ENCODE measurements at places on chromosomes 2 and 18.

- DNase-seq: no peak
These were observed 155.7 kb downstream of the ALK start for GRCh38 chr2:29765721-29766120.

- no peak for DNase-seq
These were observed 115.3 kb upstream of the NDUFV2 start for GRCh38 chr18:8987241-8987640.

DNA sequence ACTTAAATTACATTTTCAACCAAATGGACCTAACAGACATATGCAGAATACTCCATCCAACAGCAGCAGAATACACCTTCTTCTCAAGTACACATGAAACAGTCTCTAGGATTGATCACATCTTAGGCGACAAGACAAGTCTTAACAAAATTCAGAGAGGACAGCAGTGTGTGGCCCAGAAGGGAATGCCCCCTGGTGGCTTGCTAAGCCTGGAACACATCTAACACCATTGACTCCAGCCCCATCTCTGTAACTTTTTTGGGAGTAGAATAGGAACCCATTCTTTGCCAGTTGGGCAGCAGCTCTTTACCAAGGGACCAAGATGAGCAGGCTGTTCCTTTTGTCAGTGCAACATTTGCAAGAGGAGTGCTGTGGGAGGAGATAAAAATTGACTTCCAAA is 249.9 kb downstream of the PLCL1 start:
- no peak for DNase-seq

DNA sequence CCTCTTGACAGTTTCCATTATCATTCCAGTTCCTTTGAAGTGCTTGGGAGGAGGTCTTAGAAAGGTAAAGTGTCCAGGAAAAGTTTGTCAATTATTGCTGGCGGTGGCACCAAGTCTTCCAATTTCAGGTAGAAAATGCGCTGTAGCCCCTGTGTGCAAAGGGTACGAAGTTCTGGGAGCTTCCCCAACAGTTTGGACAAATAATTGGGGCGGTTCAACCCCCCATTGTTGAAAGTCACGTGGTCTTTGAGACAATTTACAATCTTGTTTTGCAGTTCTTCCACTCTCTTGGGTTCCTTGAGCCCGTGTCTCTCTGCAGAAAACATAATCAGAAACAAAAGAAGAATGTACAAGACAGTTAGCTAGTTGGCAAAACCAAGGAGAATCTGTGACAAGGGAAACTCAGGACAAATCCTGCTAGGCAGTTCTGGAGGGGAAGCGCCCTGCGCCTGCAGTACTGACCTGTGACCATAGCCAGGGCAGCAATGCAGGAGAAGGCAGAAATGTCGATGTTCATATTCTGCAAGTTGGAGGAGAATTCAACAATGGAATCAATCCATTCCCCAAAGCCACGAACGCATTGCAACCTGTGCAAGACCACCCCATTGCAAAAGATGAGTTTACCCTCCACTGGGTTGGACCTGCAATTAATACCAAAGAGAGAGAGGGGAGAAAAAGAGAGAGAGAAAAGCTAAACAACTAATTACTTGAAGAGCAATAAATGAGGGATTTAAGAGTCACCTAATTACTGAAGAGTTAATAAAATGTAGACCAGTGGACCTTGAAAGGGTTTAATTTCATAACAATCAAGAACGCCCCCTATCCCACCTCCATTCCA is 6.6 kb downstream of the NR4A2 start:
- no peak for DNase-seq

DNA sequence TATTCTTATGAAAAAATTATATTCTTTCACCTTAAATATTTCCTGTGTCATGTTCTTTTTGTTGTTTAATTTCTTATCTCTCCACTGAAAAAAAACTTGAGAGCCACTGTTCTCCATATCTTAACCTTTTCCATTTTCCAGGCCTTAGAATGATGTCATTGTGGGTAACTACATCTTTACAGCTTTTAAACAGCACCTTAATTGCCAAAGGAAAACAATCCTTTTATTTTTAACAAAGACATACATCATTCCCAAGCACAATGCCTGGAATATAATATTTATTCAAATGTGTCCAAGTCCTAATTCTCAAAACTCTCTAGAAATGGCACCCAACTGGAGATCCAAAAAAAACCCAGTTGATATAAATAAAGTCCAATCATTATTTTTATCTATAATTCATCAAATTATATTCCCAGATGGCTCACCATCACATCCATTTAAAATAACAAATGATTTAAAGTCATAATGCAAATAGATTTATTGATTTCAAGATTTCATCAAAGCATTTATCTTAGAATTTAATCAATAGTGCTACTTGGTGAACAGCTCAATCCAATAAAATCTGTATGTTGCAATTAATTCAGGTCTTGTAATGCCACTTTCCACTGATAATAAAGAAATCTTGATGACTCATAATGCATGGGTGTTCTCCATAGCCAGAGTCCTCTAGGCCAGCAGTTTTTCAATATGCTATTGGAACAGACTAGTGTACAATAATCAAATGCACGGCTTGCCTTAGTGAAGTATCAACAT is 107.1 kb upstream of the MAPRE2 start:
- no peak for DNase-seq

DNA sequence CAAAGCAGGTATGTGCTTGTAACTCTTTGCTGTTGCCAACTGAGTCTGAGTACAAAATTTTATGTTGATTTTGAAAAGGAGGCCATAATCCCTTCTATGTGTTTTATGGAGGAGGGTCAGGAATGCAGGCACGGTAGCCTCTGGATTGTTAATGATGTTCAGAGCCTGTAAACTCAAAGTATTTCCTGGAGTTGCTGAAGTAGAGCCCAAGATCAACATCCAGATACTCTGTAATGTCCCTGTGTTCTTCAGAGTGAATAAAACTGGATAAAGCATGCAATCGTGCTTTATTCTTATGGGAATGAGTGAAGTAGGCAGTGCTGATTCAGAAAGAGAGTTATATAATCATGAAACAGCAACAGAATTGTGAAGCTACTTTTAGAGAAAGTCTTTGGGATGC is 61.8 kb upstream of the CHRNA1 start:
- DNase-seq: no peak

DNA sequence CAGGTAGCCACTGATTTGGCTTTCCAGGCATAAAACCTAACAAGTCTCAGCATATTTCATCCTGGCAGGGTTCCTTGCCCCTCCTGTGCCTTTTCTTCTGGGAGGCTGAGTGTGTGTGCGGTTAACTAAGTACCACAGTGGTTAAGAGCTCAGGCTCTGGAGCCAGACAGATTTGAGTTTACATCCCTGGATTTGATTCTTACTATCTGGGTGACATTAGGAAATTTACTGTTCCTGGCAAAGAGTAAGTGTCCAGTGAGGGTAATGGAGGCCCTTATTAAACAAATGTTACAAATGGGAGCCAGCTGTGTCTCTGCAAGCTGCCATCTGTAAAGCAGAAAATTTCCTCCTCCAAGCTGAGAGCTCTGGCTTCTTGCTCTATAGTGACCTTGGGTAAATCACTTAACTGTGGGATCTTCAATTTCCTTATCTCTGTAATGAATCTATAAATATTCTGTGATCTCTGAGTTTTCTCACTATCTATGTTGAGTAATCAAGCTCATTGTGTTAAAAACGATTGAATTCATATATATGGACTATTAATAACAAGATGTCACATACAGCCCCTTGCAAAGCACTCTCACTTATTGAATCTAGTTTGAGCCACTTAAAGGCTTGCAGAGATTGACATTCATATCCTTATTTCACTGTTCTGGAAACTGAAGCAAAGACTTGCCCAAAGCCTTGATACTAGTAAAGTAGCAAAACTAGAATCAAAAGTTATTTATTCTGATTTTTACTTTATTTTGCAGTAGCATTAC is 6.5 kb upstream of the COBLL1 start:
- DNase-seq: peak; percentile 25

GRCh38 chr2:117825437-117825836 is 10.9 kb downstream of the DDX18 start:
- DNase-seq: no peak

DNA sequence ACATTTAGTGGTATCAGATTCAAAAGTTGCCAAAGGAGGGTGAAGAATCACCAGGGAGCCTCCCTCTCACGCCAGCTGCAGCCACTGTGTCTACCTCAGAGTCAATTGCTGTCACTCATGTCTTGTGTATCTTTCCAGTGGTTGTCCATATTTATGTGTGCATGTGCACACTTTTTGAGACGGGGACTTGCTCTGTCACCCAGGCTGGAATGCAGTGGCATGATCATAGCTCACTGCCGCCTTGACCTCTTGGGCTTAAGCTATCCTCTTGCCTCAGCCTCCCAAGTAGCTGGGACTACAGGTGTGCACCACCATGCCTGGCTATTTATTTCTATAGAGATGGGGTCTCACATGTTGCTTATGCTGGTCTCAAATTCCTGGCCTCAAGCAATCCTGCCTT is 4.0 kb downstream of the MOCOS start:
- DNase-seq: no peak

DNA sequence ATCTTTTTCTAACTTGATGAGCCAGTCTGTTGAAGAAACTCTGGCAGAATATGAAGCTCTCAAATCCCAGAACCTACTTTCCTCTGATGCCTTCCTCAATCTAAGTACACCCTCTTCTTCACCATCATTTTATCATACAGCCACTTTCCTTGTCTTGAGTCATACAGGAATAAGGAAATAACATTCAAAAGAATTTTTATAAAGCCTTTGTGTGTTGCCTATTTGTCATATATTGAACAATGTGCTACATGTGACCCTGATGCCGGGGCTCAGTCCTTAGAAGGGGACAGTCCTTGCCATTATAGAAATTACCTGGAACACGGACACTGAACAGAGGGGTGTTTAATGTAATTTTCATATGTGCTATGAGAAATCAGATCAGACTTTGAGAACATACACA is 27.4 kb downstream of the RAPGEF4 start:
- DNase-seq: no peak

Data from femur (tissue), 1 donor.